ENCODE measurements at places on chromosomes 4 and X.

GRCh38 chrX:42017971-42018370 lies 94.6 kb upstream of the CASK start:
- DNase-seq: no peak

DNA sequence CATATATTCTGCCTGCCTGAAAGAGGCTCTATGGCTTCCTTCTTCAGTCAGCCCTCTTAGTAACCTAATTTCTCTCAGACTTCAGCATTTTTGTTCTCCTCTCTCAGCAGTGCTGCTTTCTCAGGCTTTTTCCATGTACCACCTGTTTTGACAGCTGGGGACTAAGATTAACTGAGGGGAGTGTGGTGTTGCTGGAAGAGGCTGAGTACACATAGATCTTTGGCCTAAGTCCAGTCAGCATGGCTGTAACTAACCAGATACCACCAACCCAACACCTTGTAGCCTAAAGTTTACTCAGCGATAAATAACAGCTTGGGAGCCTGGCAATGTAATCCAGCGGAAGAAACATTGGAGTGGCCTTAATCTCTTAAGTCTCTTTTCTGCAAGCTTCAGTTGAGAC lies 85.5 kb downstream of the RTL3 start:
- DNase-seq: no peak

DNA sequence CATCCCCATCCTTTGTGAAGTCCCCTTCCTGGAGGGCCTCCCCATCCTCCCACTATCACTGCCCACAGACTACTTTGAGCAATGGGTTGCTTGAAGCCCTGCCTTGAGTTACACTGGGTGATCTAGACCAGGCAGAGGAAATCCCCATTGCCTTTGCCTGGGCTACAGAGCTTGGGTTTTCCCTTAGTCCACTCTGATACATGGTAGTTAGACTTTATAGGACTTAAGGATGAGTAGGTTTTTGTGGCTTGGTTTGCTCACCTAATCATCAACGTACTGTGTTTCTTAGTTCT lies 56.6 kb downstream of the TMEM131L start:
- DNase-seq: no peak

- DNase-seq: no peak
Observed at GRCh38 chr4:84324303-84325245, 174.5 kb downstream of the NKX6-1 start.

- DNase-seq: no peak
Observed at GRCh38 chrX:111662292-111662691, 18.7 kb upstream of the ALG13 start.

All from islet precursor cell (in vitro differentiated cells).